Prostate gland (tissue), 2 donors: ENCODE measurements at places on chromosomes 5 and 9. TPM values are rescaled to one million over a fixed set of nuclear protein-coding genes. Genes with fewer than 3 reads are reported as not detected.

Gene GARIN3
- not detected for total RNA-seq

DNA sequence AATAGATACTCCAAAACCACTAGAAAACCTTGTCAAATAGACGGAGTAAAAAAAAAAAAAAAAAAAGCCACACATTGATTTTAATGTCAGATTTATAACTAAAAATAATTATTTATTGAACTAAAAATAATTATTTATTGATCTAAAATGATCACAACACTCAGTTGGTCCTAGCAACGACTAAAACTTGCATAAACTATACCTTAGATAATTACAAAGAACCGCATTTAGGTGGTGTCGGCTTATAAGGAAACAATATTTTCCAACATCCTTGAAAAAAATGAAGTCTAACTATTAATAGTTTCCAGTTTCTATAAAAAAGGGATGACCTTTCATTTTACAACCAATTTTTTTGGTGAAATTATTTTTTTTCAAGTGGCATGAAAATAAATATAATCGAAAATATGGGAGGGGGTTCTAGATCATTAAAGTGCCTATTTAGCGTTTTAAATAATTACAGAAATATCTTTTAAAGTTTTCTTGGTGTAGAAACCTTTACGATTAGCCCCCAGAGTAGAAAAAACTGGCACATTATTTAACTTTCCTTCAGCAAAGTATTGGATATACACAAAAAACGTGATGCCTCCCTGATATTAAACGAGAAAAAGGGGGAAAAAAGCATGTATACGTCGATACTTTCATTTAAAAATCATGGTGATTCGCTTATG, 3.7 kb downstream of the ARRDC3 start:
- no peak for DNase-seq
- H3K27ac ChIP-seq = peak overlapping the region; percentile 99
- peaks cover 10% of the 10 kb centered on the region for H3K36me3 ChIP-seq
- no peaks in the 10 kb centered on the region for H3K4me1 ChIP-seq

DNA sequence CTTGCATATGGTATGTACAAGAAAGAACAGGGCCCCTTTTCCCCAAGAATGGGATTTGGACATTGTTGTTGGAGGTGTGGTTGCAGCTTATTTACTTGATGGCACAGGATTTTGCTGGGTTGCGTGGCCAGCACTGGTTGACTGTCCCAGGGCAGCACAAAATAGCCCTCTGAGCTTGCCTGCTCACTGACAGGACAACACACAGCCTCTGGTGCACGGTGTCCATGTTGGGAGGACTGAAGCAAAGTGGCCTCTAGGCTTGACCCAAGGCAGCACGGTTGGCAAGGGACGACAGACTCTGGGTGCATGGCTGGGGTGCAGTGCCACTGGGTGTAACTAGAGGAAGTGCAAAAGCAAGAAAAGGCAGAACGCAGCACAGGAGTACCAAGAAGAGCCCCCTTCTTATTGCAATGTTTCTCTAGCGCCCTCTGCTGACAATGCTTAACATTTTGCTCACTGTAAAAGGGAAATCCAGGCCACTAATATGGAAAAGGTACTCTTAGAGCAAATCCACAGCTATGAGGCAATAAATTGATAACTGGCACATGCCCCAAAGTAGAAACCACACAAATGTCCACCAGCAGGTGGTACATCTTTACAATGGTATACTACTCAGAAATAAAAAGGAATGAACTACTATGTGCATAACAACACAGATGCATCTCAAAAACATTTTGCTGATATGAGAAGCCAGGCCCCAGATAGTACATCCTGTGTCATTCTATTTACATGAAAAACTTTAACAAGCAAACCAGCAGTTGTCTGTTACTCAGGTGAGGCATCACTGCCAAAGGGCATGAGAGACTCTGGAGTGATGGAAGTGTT, 47.4 kb upstream of the BARX1 start:
- no peaks in the 10 kb centered on the region for H3K4me1 ChIP-seq
- H3K4me3 ChIP-seq = no peak overlapping the region
- no peak overlapping the region for H3K27ac ChIP-seq
- DNase-seq = peak; percentile 20
- no peaks in the 10 kb centered on the region for H3K27me3 ChIP-seq

Gene MLANA
- not detected for total RNA-seq

Gene NAIP
- total RNA-seq = 16.4 TPM

DNA sequence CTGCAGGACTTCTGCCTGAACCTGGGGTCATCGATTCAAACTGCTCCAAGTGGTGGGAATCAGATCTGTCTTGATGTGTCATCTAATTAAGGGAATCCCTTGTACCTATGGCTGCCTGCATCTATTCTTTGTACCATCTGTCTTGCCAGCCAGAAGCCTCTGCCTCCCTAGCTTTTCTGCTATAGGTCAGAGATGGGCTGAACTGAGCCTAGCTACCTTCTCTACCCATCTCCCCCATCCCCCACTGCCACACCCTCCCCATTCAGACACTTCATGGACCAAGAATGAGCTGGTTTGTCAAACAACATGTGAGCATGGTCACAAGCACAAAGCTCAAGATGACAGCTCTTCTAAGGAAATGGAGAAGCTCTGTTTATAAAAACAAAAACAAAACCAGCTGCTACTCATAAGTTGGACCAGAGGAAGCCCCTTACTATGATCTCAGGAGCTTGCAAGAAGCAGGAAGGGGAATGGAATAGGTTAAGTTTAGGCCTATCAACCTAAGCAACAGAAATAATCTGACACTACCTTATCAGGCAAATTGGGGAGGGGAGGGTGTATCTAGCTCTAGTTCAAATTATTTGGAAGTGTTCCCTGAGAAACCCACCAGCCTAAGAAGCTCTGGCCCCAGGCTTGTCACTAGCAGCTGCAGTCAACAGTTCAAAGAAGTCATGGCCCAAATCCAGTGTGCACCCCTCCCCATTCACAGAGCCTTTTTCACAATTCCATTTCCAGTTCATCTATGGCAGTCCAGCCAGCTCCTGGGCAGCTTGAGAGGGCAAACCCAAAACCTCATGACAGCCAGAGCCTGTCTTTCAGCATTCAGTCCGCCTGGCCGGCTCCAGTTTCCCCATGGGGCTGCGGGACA, 29.9 kb downstream of the SKP1 start:
- DNase-seq = no peak
- H3K27me3 ChIP-seq = no peaks in the 10 kb centered on the region
- no peak overlapping the region for H3K4me3 ChIP-seq
- peaks cover 7% of the 10 kb centered on the region for H3K4me1 ChIP-seq
- H3K36me3 ChIP-seq = peaks cover 6% of the 10 kb centered on the region
- no peak overlapping the region for H3K27ac ChIP-seq

DNA sequence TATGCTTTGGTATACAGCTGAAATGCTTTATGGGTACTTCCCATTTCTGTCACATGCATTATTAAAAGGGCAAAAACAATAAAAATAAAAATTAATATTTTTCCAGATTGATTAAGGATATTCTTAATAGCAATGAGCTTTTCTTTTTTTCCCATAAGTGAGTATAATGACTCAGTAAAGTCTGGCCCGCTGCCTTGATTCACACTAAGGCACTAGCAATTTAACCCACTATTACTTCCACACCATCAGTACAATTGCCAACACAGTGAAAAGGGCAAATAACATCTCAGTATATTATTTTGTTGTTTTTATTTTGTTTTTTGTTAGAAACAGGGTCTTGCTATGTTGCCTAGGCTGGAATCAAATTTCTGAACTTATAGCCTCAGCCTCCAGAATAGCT, 150.1 kb downstream of the RNF180 start:
- no peak overlapping the region for H3K27ac ChIP-seq
- no peaks in the 10 kb centered on the region for H3K36me3 ChIP-seq
- no peak overlapping the region for H3K4me3 ChIP-seq
- no peak for DNase-seq
- no peaks in the 10 kb centered on the region for H3K27me3 ChIP-seq
